ENCODE measurements at places on chromosomes 4 and X.

GRCh38 chrX:55867708-55868107 is 150.2 kb downstream of the RRAGB start:
- DNase-seq, result no peak

DNA sequence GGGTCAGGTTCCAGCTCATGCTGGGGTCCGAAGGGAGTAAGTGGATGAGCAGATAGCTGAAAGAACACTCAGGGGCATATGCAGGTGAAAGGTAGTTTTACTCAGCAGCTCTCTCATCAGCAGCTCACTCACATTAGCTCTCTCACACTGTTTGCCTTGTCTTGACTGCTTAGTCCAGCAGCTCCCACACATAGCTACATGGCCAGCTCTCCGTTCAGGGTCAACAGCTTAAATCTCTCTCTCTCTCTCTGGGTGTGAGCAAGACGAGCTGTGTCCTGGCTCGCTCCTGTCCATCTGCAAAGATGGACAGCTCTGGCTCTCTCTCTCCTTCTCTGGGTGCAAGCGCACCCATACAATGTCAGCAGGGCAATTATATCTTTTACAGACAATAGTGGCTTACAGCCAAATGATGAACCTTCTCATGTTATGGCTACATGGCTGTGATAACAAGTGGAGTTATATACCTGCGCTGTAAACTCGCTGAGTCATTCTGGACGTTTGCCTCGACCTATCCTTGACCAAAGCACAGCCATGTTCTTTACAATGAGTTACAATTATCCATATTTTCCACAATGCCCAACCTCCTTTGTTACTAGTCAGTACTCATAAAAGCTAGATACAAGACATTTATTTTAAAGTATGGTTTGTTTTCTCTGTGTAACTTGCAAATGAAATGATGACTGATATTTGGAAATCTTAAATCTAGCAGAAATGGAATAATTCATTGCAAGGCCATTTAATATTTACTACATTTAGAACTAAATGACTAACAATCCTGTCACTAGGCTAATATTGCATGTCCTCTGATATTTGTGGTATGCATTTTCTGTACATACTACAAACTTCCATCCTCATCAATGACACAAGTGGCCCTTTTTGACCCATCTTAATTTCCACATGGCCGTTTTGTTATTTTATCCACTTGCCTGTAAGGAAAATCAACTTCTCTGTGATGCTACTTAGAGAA is 9.3 kb downstream of the PAPSS1 start:
- DNase-seq, result no peak

GRCh38 chrX:96566878-96567277 is 117.8 kb upstream of the DIAPH2 start:
- DNase-seq, result no peak

DNA sequence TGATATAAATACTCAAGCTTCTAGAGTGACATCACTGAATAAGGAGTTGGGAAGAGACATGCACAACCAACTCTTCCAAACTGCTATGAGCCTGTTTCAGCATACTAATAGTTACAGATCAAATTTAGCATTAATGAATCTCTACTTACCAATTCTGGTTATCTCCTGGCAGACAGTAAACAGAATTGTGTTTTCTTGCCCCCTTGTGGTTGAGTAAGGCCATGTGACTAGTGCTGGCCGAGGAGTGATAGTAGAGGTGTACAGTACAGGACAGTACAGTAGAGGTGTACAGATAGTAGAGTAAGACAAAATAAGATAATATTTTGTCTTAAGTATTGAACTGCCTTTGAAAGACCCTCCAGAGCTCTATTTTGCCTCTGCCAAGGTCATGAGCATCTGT is 681.4 kb downstream of the GABRG1 start:
- DNase-seq, result no peak

DNA sequence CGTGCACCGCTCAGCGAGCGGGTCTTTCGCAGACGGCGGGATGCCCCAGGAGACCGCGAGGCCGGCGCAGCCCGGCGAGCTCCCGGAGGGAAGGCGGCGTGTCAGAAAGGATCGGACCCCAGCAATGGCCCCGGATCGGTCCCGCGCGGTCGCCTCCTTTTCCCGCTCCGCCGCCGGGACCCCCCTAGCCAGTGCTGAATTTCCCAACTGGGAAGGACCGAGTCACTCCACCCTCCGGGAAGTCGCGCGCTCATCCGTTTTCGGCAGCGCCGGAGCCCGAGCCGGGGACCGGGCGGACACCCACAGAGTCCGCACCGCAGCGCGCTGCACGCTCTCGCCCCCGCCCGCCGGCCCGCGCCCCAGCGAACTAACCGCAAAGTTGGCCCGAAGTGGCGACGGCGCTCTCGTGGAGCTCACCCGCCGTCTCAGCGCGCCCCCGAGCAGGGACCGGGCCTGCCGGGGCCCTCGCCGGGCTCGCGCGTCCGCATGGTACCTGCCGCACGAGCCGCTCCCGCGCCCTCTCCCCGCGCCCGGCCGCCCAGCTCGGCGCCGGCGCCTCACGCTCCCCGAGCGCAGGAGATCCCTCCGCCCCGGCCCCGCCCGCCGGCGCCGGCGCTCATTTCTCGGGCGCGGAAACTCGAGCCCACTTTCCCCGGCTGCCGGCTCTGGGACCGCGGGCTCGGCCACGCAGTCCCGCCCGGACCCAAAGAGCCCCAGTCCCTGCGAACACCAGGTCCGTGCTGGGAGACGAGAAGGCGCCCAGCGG is at the start of gene FAT1:
FAT1 (minus strand) TSS at position 565 of the 766 bp plus-strand sequence. CDS start 14,029 bp downstream, outside the sequence.
- DNase-seq, result no peak

DNA sequence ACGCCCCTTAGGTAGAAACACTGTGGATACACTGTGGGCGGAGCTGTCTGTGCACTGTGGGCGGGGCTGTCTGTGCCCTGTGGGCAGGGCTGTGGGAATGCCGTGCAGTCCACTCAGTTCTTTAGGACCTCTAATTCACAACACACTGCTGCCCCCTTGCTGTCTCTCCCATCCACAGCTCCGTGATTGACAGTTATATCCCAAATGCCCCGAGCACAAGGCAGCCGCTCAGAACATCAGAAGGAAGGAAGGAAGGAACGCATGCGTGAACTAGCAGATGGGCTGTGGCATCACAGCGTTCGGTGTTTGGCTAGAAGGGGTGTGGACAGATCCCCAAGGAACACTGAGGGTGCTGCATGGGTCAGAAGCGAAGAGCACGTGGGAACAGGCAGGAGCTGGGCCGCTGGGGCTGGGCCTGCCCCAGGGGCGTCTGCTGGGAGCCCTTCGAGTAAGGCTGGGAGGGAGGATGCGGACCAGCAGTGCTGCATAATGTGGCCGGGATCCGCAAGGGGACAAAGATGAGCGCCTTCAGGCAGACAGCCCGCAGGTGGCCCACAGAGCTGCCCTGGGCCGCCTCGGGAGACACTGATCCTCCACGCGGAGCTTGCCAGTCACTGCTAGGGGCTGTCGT is 29.8 kb downstream of the ACOX3 start:
- no peak for DNase-seq

DNA sequence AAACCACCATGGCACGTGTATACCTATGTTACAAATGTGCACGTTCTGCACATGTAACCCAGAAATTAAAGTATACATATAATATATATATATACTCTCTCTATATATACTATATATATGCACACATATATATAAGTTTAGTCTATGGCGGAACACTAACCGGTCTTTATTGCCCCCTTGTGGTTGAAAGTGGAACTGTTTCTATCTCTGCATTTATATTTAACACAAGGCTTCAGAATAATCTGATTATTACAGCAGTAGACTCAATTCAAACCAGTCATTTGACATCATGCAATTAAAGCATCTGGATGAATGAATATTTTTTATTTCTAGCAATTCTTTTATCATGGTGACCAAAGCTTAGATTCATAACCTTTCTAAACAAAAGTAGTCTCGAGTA is 14.6 kb downstream of the RAB9B start:
- no peak for DNase-seq

- no peak for DNase-seq
Observed at GRCh38 chr4:3397128-3397527, 44.6 kb upstream of the HGFAC start.

DNA sequence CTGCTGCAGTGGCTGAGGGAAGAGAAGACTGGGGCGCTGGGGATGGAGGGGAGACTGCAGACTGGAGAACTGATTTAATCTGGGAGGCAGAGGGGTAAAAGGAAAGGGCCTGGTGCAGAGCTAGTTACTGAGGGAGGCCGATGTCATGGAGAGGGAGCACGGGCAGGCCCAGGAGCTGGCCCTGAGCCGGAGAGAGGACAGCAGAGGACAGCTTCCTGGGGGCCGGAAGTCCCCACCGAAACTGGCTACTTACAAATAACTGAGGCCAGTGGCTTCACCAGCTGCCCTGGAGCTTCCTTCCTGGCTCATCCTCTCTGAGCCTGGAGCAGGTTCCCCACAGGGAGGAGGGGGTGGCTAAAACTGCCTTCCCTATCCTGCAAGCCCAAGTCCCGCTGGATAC is 26.9 kb downstream of the NSG1 start:
- no peak for DNase-seq

GRCh38 chr4:121358473-121358872 is 22.3 kb downstream of the QRFPR start:
- no peak for DNase-seq

GRCh38 chr4:41644288-41644914 is 104.1 kb downstream of the PHOX2B start:
- no peak for DNase-seq

DNA sequence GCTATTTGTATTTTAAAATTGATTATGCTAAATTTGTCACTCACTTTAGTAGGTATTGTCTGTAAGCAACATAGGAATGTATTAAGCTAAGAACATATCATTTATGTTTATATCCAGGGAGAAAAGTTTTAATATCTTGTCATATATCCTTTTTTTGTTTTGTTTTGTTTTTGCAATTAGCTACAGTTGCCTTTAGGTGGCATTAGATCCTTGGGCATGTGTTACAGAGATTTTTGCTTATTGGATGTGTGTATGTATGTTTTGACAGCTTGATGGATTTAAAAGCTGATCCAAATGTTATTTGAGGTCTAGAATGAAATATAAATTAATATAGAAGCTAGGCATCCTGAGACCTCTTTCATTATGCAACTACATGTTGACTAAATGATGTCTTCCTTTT is 36.1 kb upstream of the OTUD4 start:
- DNase-seq, result no peak

DNA sequence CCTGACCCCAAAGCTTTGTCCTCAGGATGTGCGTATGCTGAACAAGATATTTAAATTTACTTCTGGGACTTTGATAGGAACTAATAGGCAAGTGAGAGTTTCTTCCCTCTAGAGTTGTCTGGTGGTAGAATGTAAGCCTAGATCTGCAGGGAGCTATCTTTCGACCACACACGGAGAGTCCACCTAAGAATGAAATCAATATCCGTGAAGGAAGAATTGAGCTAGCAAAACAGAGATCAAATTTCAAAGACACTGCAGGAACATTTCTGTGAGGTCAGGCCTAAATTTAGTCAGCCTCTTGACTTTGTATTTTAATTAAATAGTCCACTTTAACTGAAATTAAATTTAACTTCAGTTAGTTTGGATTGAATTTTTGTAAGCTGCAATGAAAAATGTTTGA is 871.3 kb downstream of the RAB28 start:
- DNase-seq, result no peak

DNA sequence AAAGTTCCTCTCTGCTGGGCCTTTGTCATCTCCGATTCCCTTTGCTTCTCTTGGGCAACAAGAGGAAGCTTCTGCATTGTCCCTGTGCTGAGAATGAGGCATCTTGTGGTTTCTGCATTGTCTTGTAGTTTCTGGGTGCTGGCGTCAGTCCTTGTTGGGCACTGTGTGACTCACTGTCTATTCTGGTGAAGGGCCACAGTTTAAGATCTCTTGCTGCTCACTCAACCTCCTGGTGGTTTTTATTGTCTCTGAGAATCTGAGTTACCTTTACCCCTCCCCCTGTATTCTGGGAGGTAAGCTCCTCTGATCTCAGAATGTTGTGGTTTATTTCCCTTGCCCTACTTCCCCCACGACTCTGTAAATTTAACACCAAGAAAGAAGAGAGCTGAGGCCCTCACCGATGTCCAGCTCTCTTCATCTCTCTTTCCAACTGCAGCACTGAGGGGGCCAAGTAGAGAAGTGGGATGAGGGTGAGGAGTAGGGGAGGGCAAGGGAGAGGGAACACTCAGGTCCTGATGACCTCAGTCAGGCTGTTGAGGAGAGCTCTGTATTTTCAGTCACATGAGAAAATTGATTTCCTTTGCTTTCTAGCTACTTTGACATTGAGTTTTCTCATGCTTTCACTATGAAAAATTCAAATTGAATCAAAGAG is 441.6 kb upstream of the PITX2 start:
- no peak for DNase-seq

GRCh38 chr4:61003301-61003700 is 196.8 kb upstream of the ADGRL3 start:
- no peak for DNase-seq

GRCh38 chr4:72945719-72946336 is 123.7 kb downstream of the COX18 start:
- no peak for DNase-seq

- no peak for DNase-seq
Observed at GRCh38 chr4:48931459-48931858, 24.9 kb upstream of the OCIAD2 start.

DNA sequence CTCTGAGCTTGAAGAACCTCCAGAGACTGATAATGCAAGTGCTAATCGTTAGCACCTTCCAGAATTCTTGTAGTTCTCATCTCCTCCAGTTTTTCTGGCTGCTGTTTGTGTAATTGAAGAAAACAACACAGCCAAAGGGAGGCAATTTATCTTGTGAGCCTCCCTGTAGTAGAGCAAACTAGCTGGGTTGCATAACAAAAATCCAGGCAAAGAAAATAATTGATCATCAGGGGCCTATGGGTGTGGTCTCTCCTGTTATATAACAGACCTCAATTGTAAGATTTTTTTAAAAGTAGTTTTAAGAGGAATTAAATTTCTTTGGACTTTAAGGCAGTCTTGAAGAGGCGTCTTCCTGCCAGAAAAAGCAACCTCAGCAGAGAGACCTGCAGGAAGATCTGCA is 817.0 kb downstream of the CENPC start:
- no peak for DNase-seq

GRCh38 chrX:124228849-124229248 is 103.6 kb upstream of the TEX13D start:
- no peak for DNase-seq

GRCh38 chr4:61201961-61202637 is 2.0 kb downstream of the ADGRL3 start:
- no peak for DNase-seq

GRCh38 chrX:65821721-65822496 is 154.5 kb downstream of the MSN start:
- no peak for DNase-seq

DNA sequence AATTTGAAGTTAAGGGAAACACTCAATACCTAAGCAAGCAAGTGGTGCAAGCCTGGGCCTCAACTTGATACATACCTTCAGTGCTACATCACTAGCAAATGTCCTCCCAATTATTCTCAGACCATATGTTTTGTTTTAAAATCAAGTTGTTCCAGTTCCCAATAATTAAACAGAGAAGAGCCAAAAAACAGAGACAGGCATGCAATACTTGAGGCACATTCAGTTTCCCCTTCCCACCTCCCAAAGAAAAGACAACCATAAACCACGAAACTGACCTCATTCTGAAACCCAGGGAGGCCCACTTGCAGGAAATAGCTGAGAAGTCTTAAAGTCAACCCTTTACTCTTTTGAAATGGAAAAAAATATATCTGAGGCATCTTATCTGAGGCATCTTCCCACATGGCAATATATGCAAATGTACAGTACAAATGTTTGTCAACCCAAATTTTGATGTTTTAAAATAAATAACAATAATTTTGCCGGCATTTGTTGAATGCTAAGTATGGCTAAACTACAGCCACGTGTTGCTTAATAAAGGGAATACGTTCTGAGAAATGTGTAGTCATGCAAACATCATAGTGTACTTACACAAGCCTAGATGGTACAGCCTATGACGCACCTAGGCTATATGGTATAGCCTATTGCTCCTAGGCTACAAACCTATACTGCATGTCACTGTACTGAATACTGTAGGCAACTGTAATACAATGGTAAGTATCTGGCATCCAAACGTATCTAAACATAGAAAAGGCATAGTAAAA is 147.5 kb downstream of the TSPAN5 start:
- DNase-seq, result no peak
